ENCODE measurements at places on chromosomes 5 and 9. TPM values are rescaled to one million over a fixed set of nuclear protein-coding genes. Genes with fewer than 3 reads are reported as not detected.

DNA sequence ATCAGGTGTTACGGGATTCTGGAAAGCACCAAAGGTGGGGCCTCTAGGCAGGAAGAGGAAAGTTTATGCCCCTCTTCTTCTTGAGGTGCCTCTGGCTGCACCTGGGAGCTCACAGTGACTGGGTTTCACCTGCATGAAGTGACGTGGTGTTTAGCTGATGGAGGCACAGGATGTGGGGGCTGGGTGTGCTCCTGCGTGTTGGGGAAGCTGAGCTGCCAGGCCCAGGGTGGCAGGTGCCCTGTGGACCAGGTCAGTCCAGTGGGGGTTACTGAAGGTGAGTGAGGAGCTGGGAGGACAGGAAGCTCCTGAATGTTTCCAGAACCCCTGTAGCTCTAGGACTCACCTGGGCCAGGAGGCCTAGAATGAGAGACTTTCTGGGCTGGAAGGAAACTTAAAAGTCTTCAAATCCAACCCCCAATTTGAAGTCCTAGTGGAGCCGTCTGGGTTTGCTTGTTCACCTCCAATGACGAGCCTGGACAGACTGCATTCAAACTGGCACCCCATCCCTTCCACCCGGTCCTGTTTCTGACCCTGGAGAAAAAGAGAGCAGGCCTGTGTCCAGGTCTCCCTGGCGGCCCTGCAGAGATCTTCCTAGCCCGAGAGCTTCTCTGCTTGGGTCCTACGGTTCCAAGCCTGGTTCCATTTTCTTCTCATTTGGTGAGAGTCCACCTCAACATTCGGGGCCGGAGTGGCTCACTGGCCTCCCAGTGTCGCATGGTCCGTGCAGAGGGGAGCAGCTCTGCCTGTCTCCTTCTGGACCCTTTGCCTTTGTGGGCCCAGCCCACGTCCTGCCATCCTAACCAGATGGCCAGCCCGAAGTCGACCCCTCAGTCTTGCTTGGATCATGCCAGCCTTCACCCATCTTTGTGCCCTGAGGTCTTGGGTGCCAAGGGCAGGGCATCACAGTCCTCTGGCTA lies 22.3 kb downstream of the TRAF1 start:
- no peak for DNase-seq

DNA sequence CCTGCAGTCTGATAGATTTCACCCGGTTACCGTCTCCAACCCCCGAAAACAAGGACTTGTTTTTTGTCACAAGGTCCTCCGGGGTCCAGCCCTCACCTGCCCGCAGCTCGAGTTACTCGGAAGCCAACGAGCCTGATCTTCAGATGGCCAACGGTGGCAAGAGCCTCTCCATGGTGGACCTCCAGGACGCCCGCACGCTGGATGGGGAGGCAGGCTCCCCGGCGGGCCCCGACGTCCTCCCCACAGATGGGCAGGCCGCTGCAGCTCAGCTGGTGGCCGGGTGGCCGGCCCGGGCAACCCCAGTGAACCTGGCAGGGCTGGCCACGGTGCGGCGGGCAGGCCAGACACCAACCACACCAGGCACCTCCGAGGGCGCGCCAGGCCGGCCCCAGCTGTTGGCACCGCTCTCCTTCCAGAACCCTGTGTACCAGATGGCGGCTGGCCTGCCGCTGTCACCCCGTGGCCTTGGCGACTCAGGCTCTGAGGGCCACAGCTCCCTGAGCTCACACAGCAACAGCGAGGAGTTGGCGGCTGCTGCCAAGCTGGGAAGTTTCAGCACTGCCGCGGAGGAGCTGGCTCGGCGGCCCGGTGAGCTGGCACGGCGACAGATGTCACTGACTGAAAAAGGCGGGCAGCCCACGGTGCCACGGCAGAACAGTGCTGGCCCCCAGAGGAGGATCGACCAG lies 121.3 kb downstream of the DAB2IP start:
- DNase-seq, result no peak

Gene TRPM3
- 0.30 TPM for polyA plus RNA-seq

Gene GABRA1
- polyA plus RNA-seq, result not detected

DNA sequence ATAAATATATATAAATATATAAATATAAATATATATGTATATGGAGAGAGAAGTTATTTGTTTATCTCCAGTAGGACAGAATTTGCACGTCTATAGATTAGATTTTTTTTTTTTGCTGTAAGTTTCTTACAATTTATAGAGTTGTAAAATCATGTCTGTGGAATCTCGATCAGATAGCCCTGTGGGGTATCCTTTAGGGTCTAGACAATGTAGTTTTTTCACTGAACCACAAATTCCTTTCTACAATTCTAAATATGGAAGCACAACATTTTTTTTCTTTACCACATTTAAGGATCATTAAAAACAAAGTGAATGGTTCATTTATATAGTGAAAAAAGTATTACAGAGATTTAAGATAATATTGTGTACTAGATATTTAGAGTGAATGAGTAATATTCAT lies 384.2 kb upstream of the ZNF608 start:
- no peak for DNase-seq

GRCh38 chr5:56101180-56101579 lies 106.4 kb upstream of the IL6ST start:
- DNase-seq, result no peak

Measured in muscle of back (tissue), 13 donors.